ENCODE measurements at places on chromosomes 6 and 20.

DNA sequence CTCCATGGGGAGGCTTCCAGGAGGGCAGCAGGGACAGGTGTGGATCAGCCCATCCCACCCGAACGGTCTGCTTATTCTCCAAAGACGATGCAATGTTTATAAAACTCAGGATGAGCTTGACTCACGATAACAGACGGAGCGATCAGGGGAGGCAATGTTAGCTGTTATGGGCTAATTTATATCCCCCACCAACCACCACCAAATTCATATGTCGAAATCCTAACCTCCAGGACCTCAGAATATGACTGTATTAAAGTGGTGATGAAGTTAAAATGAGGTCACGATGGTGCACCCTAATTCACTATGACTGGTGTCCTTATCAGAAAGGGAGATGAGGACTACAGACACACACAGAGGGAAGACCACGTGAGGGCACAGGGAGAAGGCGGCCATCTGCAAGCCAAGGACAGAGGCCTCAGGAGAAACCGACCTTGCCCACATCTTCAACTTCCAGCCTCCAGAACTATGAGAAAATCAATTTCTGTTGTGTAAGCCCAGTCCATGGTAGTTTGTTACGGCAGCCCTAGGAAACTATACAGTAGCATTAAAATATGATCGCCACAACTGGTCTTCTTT, 7.0 kb downstream of the ADTRP start:
- no peak for DNase-seq

GRCh38 chr6:16783952-16784565, 22.8 kb upstream of the ATXN1 start:
- no peak for DNase-seq

GRCh38 chr20:39651645-39652325, 689.6 kb downstream of the DHX35 start:
- DNase-seq = no peak

DNA sequence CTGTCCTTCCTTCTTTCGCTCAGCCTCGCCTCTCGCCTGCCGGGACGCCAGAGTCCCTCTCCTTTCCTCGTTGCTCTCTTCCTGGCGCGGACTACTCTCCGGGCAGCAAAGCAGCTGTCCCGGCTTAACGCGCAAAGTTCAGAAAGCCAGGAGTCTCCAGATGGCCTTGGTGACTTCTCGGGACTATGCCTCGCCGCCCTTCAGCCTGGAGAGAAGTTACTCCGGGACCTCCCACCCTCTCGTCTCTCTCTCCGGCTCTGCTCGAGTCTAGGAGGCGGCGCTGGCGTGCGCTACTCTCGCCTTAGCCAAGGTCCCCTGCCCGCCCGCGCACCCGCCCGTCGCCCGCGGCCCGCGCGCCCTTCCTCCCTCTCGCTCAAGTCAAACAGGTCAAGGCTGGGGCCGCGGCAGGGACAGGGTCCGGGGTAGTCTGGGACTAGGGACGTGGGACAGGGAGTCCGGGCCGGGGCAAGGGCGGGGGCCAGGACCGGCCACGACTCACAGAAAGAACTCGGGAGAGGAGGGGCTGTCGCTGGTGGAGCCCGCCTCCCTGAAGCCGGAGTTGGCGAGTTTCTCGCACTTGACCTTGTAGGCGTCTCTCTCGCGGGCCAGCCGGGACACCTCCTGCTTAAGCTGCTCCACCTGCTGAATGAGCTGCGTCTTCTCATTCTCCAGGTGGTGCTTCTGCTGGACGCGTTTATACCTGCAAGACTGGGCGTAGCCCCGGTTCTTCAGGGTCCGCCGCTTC, 1.5 kb downstream of the MAFB start:
- DNase-seq = no peak

DNA sequence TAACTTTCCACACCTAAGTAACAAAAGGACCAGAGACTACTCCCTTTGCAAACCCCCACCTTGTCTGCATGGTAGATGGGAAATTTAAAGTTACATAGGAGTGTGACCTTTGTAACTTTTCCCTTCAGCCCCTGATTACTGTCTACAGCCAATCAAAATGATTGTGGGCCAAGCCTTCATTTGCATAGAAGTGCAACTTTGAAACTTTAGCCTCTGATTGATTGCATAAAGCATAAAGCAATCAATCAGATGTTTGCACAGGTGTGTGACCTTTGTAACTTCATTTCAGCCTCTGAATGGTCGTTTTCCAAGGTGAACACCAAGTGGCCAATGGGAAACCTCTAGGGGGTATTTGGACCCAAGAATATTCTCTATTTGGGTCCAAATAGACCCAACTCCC, 46.1 kb downstream of the PRKN start:
- DNase-seq = no peak

- DNase-seq = no peak
Measured at GRCh38 chr6:141393405-141394124, 739.2 kb upstream of the GJE1 start.

GRCh38 chr6:122931916-122932315, 64.1 kb upstream of the CLVS2 start:
- DNase-seq = no peak

DNA sequence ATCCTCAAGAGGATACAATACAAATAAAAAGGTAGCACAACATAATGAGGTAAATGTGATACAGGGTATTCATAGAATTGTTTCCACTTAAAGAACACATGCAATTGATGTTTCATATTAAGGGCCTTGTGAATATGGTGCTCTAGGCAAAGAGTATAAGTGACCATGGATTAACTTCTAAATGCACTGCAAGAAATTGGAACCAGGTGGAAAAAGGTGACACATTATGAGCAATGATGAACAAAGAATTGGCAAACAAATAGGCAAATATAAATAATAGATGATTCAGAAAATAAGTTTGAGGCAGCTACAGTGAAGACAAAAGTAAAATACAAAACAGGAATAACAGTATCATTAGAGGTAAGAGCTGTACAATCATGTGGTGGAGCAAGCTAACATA, 192.0 kb downstream of the GRIK2 start:
- DNase-seq = no peak

GRCh38 chr20:44683263-44684046, 31.7 kb upstream of the CCN5 start:
- no peak for DNase-seq

DNA sequence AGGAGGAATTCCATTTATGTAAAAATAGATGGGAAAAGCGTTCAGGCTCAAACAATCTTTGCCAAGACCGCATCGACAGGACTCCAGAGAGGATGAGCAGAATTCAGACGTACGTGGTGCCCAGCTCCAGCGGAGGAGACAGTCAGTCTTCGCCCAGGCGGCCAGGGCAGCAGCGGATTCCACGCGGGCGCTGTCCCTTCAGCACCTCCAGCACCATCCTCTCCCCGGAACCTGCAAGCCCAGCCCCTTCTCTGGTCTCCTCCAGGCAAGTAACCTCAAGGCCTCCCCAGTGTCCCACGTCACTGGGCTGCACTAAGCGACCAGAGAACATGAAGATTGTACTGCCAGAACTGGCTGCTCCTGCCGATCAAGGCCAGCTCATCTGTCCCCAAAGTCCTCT, 2.8 kb upstream of the KCNQ2 start:
- DNase-seq = no peak

DNA sequence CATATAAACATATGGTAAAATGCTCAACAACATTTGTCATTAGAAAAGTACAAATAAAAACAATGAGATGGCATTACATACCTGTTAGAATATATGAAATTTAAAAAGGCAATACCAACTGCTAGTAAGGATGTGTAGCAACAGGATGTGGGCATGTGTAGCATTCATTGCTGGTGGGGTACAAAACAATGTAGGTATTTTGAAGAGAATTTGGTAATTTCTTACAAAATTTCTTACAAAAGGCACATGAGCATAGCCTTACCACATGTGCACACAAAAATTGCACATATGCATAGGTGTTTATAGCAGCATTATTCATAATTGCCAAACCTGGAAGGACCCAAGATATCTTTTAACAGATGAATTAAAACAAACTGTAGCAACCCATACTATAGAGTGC, 1355.1 kb upstream of the CITED2 start:
- no peak for DNase-seq

DNA sequence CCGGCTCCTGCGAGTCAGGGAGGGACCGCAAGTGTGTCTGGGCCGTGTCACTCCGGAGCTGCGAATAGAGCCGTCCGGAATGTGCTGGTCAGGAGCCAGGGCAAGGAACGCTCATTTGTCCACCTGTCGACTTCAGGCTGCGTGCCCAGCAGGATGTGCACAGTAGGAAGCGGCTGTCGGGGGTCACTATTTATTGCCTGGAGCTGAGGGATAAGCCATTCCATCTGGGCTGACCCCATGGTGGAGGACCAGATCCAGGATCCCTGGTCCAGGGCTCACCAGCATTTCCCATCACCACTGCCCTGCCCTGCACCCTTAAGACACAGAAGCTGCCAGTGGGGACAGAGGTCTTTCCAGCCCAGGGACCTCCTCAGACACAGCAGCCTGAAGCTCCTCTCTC, 14.7 kb downstream of the NTSR1 start:
- DNase-seq = no peak

DNA sequence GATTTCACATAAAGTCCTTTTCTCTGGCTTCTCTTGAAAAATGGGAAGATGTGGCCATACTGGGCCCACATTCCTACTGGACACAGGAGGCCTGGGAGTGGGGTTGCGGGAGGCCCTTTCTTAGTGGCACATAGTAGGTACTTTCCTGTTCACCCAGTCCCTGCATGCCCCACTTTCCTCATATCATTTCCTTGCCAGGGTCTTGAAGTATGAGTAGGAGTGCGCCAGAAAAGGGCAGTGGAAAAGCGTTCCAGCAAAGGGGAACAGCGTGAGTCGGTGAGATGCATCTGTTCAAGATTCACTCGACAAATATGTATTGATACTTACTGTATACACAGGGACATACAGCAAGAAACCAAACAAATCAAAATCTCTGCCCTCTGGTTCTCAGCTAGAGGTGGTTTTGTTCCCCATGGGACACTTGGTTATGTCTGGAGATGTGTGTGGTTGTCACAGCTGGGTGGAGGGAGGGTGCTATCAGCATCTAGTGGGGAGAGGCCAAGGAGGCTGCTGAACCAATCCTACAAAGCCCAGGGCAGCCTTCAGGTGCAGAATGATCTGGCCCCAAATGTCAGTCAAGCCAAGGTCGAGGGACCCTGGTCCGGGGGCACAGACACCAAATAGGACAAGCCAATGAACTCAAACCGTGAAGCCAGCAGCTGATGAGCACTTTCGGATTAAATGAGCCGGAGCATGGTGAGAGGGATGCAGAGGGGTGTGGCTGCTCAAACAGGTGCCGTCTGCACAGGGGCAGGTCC, 151.4 kb downstream of the CEBPB start:
- DNase-seq = no peak

DNA sequence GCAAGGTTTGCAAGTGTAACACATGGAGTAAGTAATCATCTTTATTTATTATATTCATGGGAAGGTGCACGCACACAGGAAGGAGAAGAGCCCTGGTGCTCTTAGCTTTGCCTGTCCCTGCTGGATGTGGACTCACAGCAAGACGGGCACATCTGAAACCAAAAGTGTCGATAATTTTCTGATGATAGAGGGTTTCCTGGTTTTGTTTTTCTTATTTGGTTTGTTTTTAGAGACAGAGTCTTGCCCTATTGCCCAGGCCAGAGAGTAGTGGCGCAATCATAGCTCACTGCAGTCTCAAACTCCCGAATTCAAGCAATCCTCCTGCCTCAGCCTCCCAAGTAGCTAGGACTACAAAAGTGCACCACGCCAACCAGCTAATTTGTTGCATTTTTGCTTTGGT, 7.8 kb upstream of the KHDC1L start:
- DNase-seq = no peak

- no peak for DNase-seq
Measured at GRCh38 chr6:21604081-21604480, 10.5 kb downstream of the SOX4 start.

DNA sequence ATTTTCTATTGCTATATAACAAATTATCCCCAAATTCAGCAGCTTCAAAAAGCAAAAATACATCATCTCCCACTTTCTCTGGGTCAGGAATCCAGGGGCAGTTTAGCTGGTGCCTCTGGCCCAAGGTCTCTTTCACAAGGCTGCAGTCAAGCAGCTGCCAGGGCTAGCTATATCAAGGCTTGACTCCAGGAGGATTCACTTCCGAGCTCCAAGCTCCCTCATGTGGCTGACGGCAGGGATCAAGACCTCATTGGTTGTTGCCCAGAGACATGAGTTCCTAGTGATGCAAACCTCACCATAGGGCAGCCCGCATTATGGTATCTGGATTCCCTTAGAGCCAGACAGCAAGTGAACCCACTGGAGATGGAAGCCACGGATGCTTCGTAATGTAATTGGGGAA, 1.3 kb upstream of the VNN1 start:
- DNase-seq = no peak

- DNase-seq = no peak
Measured at GRCh38 chr6:37218511-37218910, 39.1 kb upstream of the TBC1D22B start.

DNA sequence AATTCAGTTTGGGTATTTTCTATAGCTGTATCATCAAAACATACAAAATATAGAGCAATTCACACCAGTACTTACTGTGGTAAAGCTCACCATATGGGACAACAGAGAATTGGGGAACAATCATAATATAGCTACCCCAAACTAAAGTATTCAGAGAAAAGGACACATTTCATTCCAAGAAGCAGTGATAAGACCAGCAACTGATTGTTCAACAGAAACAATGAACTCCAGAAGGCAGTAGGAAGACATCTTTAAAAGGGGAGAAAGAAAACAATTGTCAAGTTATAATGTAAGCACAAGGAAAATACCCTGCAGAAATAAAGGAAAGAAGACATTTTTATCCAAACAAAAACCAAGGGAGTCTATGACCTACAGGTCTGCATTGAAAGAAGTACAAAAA, 210.9 kb downstream of the ZFAND3 start:
- DNase-seq = no peak

- no peak for DNase-seq
Measured at GRCh38 chr6:140957386-140957785, 1175.3 kb upstream of the GJE1 start.

GRCh38 chr6:19664878-19665612, 172.1 kb upstream of the ID4 start:
- DNase-seq = peak; percentile 91

DNA sequence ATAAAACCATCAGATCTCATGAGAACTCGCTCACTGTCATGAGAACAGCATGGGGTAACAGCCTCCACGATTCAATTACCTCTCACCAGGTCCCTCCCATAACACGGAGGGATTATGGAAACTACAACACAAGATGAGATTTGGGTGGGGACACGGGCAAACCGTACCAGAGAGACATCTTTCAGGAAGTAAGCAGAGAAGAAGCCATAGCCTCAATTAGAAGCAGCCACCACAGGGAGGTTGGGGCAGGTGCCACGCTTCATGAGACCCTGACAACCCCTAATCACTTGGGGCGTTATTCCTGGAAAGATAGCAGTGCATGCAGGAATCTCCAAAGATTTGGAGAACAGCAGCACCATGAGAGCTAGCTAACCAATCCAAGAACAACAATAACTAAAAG, 52.9 kb upstream of the SIRPG start:
- DNase-seq = no peak
